ENCODE measurements at places on chromosomes 2 and 18.

DNA sequence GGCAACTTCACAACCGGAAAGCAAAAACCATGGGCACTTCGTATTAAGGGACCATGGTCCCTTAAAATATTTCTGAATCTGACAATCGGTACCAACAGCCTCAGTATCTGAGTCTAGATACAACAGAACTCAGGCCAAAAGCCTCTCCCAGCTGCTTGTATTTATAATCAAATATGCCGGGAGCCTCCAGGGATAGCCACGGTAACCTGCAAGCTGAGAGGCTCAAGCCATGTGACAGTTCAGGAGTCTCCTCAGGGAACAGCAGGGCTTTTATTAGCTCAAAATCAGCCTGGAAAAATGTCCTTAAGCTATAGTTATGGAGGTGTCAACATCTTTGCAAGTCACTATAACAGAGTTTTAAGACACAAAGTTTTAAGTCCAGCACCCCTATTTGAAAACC lies 352.8 kb upstream of the GYPC start:
- no peak for DNase-seq

- no peak for DNase-seq
Observed at GRCh38 chr2:197268786-197269584, 41.6 kb downstream of the ANKRD44 start.

DNA sequence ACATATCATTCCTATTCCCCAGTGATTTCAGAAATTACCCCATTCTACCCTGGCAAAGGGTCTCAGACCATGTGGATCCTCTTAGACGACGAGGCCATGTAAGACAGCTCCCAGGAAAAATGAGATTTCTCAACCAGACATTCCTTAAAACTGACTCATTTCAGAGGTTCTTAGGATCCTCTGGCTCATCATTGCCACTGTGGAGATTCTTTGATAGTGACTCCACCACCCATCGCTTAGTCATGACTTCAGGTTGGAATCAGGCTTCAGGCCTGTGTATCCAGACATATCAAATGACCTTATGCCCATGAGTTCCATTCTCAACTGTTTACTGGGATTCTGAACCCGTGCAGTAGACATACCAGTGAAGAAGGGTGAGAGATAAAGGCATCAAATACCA lies 245.6 kb upstream of the TCF4 start:
- DNase-seq: no peak

DNA sequence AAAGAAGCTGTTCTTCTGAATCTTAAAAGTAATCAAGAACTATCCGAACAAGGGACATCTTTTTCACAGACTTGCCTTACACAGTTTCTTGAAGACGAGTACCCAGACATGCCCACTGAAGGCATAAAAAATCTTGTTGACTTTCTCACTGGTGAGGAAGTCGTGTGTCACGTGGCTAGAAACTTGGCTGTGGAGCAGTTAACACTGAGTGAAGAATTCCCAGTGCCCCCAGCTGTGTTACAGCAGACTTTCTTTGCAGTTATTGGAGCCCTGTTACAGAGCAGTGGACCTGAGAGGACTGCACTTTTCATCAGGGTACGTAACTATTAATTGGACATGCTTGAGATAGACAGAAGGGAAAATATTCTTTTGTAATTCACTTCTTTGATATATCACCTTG lies 2.4 kb downstream of the MRPL44 start:
- DNase-seq: no peak

GRCh38 chr2:59233920-59234319 lies 992.8 kb upstream of the FANCL start:
- DNase-seq: no peak

DNA sequence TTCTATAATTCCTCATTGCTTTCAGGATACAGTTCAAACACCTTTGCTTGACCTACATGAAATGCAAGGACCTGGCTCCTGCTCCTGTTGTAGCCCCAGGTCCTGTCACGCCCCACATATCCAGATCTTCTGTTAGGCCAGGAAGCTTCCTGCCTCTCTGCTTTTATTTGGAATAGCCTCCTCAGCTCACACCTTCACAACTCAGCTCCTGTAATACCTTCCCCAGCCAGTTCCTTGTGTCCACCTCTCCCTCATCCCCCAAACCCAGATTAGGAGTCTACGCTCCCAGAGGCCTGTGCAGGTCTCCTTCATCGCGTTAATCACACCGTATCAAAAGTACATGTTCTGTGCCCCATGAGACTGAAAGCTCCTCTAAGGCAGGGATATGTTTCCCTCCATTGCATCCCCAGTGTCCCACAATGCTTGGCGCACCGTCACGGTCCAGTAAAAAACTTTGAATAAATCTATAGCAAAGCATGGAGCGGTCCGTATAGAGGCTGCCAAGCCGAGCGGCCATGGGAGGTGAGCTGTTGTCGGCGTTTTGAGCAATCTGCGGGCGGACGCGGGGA lies 371 bp downstream of the MDH1B start:
- DNase-seq: no peak
